AG09319 (cell line): ENCODE measurements at places on chromosomes 3 and 15.

GRCh38 chr3:80553211-80553610 lies 785.4 kb upstream of the ROBO1 start:
- DNase-seq: no peak

GRCh38 chr3:8975081-8976020 lies 12.1 kb upstream of the RAD18 start:
- no peak for DNase-seq

DNA sequence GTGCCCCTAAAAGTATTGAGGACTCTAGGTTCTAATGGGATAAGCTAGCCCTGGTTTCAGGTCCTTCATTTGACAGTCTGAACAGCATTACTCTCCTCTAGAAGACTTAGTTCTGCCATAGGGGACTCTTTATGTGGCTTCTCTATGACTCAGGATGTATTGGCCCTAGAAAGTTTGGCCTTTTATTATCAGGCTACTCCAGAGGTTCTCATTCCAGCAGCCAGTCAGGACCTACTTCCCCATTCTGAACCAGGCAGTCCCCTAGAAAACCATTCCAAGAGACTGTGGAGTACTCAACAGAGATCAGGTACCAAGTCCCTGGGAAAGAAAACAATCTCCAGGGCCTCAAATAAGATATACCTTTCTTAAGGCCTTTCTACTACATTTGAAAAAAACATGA lies 157.9 kb upstream of the TSPAN3 start:
- no peak for DNase-seq

GRCh38 chr3:126927846-126928245 lies 55.1 kb upstream of the PLXNA1 start:
- DNase-seq: no peak

DNA sequence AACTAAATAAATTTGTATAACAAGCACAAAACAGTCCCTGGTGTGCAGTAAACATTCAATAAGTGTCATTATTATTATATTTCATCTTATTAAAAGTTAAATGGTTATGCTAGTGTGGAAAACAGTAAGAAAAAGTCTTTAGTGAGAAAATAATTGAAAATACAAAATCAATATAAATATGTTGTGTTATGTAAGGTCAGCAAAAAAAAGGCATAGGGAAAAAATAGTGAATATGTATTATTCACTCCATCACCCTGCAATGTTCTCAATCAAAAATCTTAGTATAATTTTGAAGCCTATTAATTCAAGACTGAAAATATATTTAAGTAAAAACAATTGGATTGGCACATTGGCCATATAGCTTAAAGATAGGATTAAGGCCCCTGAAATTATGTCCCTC lies 63.3 kb upstream of the KCNMB2 start:
- no peak for DNase-seq

- no peak for DNase-seq
Measured at GRCh38 chr3:102936511-102937045, 501.8 kb downstream of the ZPLD1 start.

GRCh38 chr3:40681658-40682055 lies 156.9 kb downstream of the ZNF621 start:
- DNase-seq: no peak

- DNase-seq: no peak
Measured at GRCh38 chr3:38268522-38268921, 2.9 kb downstream of the SLC22A13 start.
